ENCODE measurements at places on chromosomes 5 and 9. TPM values are rescaled to one million over a fixed set of nuclear protein-coding genes. Genes with fewer than 3 reads are reported as not detected.

The TICAM2 gene
- total RNA-seq, result 1.1 TPM

The ZDHHC12 gene
- 86.3 TPM for total RNA-seq

The CHSY3 gene
- total RNA-seq, result not detected

The TRPM3 gene
- not detected for total RNA-seq

The CRHBP gene
- 0.27 TPM for total RNA-seq

The CNTNAP3 gene
- total RNA-seq, result not detected
